ENCODE measurements at places on chromosomes 11 and 22. TPM values are rescaled to one million over a fixed set of nuclear protein-coding genes. Genes with fewer than 3 reads are reported as not detected.

DNA sequence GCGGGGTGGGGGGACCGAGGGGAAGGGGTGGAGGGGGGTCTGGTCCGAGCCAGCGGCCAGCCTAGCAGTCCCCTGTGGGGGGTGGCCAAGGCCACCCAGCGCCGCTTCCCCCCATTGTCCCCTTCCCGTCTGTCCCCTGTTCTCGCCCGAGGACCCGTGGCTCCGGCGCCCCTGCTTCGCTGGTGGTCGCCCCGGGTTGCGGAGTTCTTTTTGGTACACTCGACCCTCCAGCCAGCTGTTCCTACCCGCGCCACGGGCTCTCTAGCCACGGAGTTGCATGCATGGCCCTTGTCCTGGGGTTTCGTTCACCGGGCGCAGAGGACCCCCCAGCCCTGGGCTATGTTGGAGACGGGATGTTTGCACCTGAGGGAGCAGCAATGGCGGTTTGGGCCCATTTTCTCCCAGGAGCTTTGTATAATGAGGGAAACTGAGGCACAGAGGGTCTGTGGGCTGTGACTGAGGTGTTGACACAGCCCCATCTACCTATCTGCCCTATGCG, 489 bp downstream of the RNF214 start:
- no peaks in the 10 kb centered on the region for H3K27me3 ChIP-seq
- H3K27ac ChIP-seq, result peak overlapping the region; percentile 96
- H3K4me3 ChIP-seq, result peak overlapping the region; percentile 76
- H3K36me3 ChIP-seq, result peaks cover 17% of the 10 kb centered on the region

DNA sequence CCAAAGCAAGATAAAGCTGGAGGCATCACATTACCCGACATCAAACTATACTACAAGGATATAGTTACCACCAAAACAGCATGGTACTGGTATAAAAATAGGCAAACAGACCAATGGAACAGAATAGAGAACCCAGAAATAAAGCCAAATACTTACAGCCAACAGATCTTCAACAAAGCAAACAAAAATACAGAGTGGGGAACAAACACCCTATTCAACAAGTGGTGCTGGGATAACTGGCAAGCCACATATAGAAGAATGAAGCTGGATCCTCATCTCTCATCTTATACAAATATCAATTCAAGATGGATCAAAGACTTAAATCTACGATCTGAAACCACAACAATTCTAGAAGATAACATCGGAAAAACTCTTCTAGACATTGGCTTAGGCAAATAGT, 50.0 kb upstream of the CLTCL1 start:
- no peak for DNase-seq
- H3K4me1 ChIP-seq, result no peaks in the 10 kb centered on the region
- H3K4me3 ChIP-seq, result no peak overlapping the region
- no peaks in the 10 kb centered on the region for H3K27me3 ChIP-seq

- peaks cover 24% of the 10 kb centered on the region for H3K4me1 ChIP-seq
- no peak overlapping the region for H3K4me3 ChIP-seq
- H3K36me3 ChIP-seq, result peaks cover 56% of the 10 kb centered on the region
Measured at GRCh38 chr11:72758304-72758689, 6.1 kb upstream of the ARAP1 start.

DNA sequence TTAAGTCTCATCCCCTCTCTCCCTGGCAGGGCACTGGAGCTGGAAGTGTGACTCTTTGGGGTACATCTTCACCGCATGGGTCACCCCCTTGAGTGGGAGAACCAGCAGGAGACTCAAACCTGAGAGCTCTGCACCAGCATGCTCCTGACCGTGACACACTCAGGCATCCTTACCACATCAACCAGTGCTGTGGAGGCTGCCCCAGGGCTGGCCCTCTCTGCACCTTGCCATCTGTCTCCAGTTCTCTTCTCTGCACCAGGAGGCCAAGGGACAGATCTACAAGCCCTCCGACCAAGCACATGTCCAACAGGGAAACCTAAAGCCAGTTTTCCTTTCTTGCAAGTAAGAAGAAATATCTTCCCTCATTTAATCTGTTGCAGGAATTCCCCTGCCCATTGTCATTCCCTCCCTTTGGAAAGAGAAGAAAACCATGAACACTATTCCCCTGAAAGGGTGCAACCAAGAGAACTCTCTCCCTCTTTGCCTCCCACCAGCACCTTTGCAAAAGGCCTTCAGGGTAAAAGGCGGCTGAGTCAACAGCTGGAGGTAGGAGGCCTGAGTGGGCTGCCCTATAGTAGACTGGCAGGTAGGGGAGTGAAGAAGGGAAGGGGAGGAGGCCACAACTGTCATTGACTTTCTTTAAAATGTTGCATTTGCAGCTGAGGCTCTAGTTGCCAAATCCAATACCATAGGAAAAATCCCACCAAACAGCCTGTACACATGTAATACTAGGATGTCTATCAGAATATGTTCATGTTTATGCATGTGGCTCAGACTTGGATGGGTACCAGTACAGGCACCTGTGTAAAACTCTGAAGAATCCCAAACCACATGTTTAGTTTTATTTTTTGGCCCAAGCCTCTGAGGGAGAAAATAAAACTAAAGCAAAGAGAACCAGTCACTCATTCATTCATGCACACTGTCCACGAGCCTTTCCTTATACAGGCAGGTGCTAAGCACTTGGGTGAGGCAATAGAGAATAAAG, 117.0 kb downstream of the WT1 start:
- peaks cover under 1% of the 10 kb centered on the region for H3K4me1 ChIP-seq
- no peaks in the 10 kb centered on the region for H3K36me3 ChIP-seq
- no peak for DNase-seq
- no peaks in the 10 kb centered on the region for H3K27me3 ChIP-seq

DNA sequence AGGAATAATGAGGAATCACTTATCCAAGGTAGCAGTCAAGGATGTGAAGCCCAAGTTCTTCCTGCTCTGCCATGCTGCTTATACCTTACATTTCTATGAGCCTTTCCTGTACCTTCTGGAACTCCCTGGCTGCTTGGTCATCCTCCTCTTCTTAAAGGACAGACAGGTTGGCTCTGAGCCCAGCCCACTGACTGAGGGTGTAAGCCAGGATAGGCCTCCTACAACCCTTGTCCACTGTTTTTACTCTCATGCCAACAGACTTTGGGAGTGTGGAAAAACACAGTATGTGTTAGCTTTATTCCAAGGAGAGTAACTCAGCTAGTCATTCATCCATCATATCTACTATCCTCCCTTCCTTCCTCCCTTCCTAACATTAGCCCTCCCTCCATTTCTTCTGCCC, 47.5 kb downstream of the IRAG1 start:
- no peak overlapping the region for H3K27ac ChIP-seq
- peaks cover 61% of the 10 kb centered on the region for H3K4me1 ChIP-seq
- no peaks in the 10 kb centered on the region for H3K27me3 ChIP-seq
- no peak for DNase-seq

GRCh38 chr11:78564490-78565467, 9.9 kb downstream of the NARS2 start:
- no peak overlapping the region for H3K4me3 ChIP-seq
- DNase-seq, result peak; percentile 87
- H3K27ac ChIP-seq, result no peak overlapping the region
- no peaks in the 10 kb centered on the region for H3K27me3 ChIP-seq

- no peak for DNase-seq
- H3K27ac ChIP-seq, result no peak overlapping the region
- H3K4me3 ChIP-seq, result no peak overlapping the region
- H3K27me3 ChIP-seq, result no peaks in the 10 kb centered on the region
- H3K4me1 ChIP-seq, result no peaks in the 10 kb centered on the region
Measured at GRCh38 chr11:80085563-80085962, 644.7 kb upstream of the TENM4 start.

DNA sequence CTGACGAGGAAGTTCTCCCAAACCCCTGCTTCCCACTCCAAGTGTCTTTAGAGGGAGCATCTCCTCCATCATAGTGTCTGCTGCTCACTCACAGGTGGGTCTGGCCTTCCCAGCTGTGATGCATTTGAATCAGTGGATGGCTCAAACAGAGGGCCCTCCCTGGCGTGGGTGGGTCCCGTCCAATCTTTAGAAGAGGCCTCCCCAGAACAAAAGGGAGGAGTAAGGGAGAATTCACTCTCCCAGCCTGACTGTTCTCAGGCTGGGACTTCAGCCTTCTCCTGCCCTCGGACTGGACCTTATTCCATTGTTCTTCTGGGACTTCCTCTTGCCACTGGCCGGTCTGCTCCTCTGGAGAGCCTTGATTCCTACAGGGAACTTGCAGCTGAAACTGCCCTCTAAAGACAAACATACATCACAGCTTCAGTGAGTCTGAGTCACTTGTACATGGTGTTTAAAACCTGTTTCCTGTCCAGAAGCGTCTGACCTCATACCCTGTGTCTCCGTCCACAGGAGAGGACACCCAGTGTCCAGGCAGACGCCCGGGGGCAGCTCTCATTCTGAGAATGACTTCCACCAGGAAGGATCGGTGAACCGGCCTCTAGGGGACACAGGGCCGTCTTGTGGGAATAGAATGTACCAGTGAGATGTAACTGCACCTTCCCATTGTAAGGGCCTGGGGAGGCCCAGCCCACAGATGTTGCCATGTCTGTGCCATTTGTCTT, 234.7 kb downstream of the BRD1 start:
- H3K4me3 ChIP-seq, result no peak overlapping the region
- H3K27ac ChIP-seq, result no peak overlapping the region
- no peaks in the 10 kb centered on the region for H3K4me1 ChIP-seq

- no peak overlapping the region for H3K4me3 ChIP-seq
- no peak overlapping the region for H3K27ac ChIP-seq
- DNase-seq, result no peak
- H3K27me3 ChIP-seq, result no peaks in the 10 kb centered on the region
- H3K36me3 ChIP-seq, result no peaks in the 10 kb centered on the region
Measured at GRCh38 chr11:58596621-58597020, 17.8 kb downstream of the ZFP91 start.

Gene OR4A16
- not detected for total RNA-seq

Gene UBQLNL
- not detected for total RNA-seq

Gene ALKBH3
- 37.4 TPM for total RNA-seq

All from stomach (tissue), 19 donors.